Psoas muscle (tissue), 8 donors: ENCODE measurements at places on chromosomes 3 and 15. TPM values are rescaled to one million over a fixed set of nuclear protein-coding genes. Genes with fewer than 3 reads are reported as not detected.

- no peak overlapping the region for H3K4me3 ChIP-seq
- H3K27ac ChIP-seq, result no peak overlapping the region
- peaks cover 7% of the 10 kb centered on the region for H3K27me3 ChIP-seq
- DNase-seq, result no peak
These were observed 234.8 kb downstream of the NR2F2 start for GRCh38 chr15:96565266-96565665.

GRCh38 chr3:12935023-12935860 is 93.9 kb upstream of the RPL32 start:
- peak overlapping the region; percentile 91 for H3K27ac ChIP-seq
- H3K36me3 ChIP-seq, result no peaks in the 10 kb centered on the region
- no peak for DNase-seq

GRCh38 chr3:186166491-186167288 is 57.8 kb upstream of the ETV5 start:
- H3K27ac ChIP-seq, result no peak overlapping the region
- H3K4me3 ChIP-seq, result no peak overlapping the region
- H3K27me3 ChIP-seq, result no peaks in the 10 kb centered on the region

DNA sequence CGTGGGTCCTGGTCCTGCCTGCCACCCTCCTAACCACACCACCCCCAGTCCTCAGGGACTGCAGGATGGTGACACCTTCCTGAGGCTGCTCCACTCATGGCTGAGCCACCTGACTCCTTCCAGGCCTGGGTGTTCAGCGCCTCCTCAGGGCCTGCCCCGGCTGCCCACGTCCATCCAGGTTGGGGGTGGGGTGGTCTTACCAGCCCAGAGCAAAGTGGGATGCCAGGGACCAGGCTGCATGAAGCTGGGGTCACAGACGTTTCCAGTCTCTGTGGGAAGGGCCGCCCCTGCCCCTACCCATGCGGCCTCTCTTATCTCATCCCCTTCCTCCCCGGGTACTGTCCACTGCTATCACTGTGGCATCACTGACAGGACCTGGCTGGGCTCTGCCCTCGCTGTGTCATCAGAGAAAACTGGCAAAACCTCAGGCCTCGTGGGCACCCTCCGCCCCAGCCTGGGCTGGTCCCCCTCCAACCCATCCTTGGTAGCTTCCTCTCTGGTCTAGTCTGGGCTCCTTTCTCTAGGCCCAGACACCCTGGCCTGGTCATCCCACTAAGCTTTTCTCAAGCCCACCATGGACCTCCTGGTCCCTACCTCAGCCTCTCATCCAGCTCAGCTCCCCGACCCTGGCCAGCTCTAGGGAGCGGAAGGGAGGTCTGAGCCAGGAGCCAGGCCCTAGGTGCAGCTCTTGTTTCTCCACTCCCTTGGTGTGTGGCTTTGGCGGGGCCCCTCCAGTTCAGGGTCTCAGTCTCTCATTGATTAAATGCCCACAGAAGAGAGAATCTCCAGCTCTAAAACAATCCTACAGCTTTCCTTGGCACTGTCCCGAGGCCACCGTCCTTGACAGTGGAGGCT is 32.9 kb downstream of the WNT7A start:
- no peak overlapping the region for H3K4me3 ChIP-seq
- no peaks in the 10 kb centered on the region for H3K36me3 ChIP-seq
- peaks cover 3% of the 10 kb centered on the region for H3K27me3 ChIP-seq
- no peak for DNase-seq
- no peak overlapping the region for H3K27ac ChIP-seq
- H3K4me1 ChIP-seq, result no peaks in the 10 kb centered on the region

The VPS18 gene
- polyA plus RNA-seq, result 16.9 TPM
